Urinary bladder (tissue), 4 donors: ENCODE measurements at places on chromosomes 2 and 18. TPM values are rescaled to one million over a fixed set of nuclear protein-coding genes. Genes with fewer than 3 reads are reported as not detected.

DUSP19 gene
- 9.6 TPM for total RNA-seq

TRPM8 gene
- total RNA-seq = not detected

NR4A2 gene
- 2.9 TPM for total RNA-seq

CCDC121 gene
- total RNA-seq = 11.1 TPM

SALL3 gene
- total RNA-seq = 2.2 TPM

STARD6 gene
- 0.53 TPM for total RNA-seq

SERPINB10 gene
- 0.21 TPM for total RNA-seq

ECEL1 gene
- 0.21 TPM for total RNA-seq

DUSP2 gene
- total RNA-seq = 18.5 TPM

TSPYL6 gene
- total RNA-seq = 0.16 TPM

RESP18 gene
- total RNA-seq = not detected

SOCS6 gene
- 40.1 TPM for total RNA-seq

TUBB8B gene
- total RNA-seq = not detected

MC4R gene
- total RNA-seq = 0.16 TPM

KIAA2012 gene
- 0.16 TPM for total RNA-seq

TGFA gene
- 4.1 TPM for total RNA-seq

FAP gene
- total RNA-seq = 57.7 TPM

PKDCC gene
- 172 TPM for total RNA-seq

WDCP gene
- 13.1 TPM for total RNA-seq

GPAT2 gene
- 1.8 TPM for total RNA-seq

DCDC2C gene
- total RNA-seq = 0.48 TPM

PLCD4 gene
- 6.7 TPM for total RNA-seq

CCNYL1 gene
- total RNA-seq = 18.8 TPM

STON1 gene
- 68.0 TPM for total RNA-seq

WNT10A gene
- total RNA-seq = 1.9 TPM

UGT1A3 gene
- total RNA-seq = 1.2 TPM

IL1B gene
- 2.3 TPM for total RNA-seq

ERMN gene
- not detected for total RNA-seq

CCDC102B gene
- total RNA-seq = 114 TPM

FAM124B gene
- 13.1 TPM for total RNA-seq

STPG4 gene
- not detected for total RNA-seq

FBXO11 gene
- total RNA-seq = 149 TPM

COL4A3 gene
- total RNA-seq = 0.74 TPM

SAP130 gene
- 5.5 TPM for total RNA-seq

CKAP2L gene
- total RNA-seq = 13.5 TPM

CFAP65 gene
- total RNA-seq = not detected

ANTXR1 gene
- total RNA-seq = 138 TPM
